ENCODE measurements at places on chromosomes 7 and 10.

GRCh38 chr7:30914596-30914995 lies 2.9 kb downstream of the AQP1 start:
- no peak for DNase-seq

DNA sequence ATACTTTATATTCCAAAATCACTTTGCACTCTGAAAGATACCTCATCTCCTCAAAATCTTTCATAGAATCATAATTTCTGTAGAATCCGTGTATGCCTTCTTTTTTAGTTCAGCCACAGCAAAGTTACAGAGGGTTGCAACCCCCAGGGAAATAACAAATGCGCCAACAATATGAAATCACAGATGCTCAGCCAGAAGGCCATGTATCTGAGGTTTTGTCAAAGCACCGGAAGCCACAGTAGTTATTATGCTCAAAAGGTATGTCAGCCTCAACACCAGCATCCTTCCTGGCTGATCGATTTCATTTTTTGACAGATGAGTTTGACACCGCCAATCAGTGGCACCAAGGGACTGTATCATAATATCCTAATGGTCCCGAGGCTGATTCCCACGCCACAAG lies 204.1 kb downstream of the KCNMA1 start:
- no peak for DNase-seq

GRCh38 chr10:31343009-31343408 lies 24.0 kb downstream of the ZEB1 start:
- DNase-seq: no peak

DNA sequence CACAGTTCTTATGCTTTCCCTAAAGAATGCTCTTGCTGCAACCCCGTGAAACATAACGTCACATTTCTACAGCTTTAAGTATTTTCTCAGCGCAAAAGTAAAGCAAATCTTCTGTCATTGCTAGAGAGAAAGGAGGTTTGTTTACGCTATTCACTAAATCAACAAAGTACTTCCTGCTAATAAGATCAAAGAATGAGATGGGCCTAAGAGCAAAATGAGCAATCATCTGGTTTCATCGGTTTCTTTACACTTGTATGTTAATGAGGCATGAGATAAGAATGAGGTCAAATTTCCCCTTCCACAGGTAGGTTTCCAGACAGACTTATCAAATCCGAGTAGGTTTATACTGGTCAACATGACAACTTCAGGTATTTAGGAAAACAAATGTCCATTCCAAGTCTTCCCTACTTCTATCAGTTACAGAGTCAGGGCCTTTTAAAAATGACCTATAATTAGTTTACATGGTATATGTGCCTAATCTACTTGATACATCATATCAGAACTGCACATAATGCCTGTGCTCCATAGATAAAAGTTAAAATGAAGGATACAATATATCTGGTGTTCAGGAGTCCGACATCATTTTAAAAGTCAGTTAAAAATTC lies 8.4 kb downstream of the USP6NL start:
- no peak for DNase-seq

DNA sequence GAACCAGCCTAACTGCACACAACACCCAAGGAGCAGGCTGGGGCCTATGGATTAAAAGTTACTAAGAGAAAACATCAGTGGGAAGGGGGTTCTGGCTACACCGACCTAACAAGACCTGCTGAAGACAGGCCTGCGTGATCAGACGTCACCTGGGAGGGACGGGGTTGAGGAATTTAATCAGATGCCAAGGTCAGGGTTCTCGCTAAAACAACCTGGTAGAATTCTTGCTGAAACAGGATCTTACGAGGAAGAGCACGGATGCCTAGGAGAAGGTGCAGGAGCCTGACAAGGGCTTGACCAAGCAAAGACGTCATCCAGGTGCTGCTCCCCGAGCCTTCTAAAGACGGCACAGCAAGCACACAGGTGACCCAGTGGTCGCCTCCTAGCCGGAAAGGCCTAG lies 1.6 kb downstream of the IDI2 start:
- DNase-seq: no peak

- DNase-seq: no peak
Measured at GRCh38 chr10:119328223-119328622, 120.9 kb downstream of the GRK5 start.

DNA sequence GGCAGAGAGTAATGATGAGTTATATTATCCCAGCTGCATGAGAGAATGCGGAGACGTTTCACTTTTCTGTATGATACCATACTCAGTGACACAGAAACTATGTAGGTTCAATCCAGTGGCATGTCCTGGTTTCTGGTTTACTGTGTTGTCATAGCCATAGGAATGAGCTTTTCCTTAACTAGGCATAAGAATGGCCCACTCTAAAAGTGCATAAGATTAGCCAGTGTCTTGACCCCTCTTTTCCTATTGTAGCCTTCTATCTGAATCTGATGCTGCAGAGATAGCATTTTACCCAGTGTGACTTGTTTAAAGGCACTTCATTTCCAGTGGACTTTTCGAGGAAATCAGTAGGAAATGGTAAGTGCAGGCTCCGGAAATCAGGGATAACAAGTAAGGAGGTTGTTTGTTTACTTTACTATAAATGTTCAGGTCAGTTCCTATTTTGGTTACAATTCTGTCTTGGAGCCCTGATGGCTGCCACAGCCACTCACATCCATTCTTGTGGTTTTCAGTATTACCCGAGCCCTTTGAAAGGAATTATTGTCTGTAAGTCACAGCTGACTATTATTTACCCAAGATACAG lies 70.5 kb downstream of the SEMA3A start:
- DNase-seq: no peak

DNA sequence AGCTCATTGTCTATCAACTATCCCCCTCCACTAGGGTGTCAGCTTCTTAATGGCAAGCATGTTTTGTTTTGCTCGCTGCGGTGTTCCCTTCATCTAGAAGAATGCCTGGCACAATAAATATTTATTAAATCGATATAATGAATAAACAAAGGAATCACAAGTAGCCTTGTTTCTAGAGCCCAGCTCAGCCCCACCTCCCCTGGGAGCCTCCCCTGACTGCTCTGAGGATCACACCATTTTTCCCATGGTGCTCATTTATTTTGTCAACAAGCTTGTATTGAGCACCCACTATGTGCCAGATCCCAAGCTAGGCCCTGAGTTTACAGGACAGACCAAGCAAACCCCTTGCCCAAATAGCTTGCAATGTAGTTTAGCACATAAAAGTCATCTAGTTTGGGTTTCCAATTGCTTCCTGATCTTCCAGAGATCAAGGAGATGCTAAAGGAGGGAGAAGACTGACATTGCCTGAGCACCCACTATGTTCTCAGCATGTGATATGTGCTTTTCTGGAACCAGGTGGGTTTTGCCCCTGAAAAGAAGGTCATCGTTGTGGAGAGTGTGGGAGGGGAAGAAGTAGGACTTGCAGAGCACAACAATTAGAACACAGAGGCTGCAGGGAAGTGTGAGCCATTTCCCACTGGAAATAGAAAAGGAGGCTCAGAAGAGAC lies 42.3 kb upstream of the GPAM start:
- DNase-seq: no peak

- DNase-seq: no peak
Measured at GRCh38 chr7:22114440-22114981, 168.8 kb upstream of the CDCA7L start.

- DNase-seq: no peak
Measured at GRCh38 chr10:34689053-34689452, 126.0 kb downstream of the PARD3 start.

DNA sequence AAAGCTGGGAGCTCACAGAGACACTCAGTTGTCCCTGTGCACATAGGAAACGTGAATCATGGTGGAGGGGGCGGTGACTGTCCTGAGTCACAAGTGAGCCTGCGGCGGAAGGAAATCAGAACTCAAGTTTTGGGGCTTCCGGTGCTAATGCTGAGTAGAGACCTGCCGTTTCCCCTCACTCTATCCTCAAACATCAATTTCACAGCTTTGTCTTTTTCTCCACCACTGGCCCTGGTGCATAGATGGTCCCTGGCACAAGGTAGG lies 21.9 kb downstream of the ADCYAP1R1 start:
- DNase-seq: no peak

GRCh38 chr10:36476399-36476798 lies 649.0 kb upstream of the ANKRD30A start:
- no peak for DNase-seq

- no peak for DNase-seq
Measured at GRCh38 chr7:18421297-18422002, 74.1 kb upstream of the HDAC9 start.

DNA sequence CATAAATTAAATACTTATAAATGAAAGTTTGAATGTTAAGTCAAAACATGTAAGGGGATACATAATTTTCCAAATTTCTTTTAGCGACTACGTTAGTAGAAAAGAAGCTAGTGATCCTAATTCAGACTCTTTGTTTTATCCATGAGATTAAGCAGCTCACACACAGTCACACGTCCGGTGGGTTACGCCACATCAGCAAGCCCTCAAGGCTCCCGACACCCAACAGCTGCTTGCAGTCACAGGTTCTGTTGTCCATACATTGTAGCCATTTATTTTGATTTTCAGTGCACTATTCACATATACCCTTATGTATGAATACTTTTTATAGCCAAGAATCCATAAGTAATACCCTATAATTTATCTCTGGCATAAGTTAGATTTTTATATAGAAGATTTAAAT lies 39.5 kb downstream of the XRCC2 start:
- DNase-seq: no peak

- no peak for DNase-seq
Measured at GRCh38 chr7:42338916-42339540, 102.0 kb upstream of the GLI3 start.

DNA sequence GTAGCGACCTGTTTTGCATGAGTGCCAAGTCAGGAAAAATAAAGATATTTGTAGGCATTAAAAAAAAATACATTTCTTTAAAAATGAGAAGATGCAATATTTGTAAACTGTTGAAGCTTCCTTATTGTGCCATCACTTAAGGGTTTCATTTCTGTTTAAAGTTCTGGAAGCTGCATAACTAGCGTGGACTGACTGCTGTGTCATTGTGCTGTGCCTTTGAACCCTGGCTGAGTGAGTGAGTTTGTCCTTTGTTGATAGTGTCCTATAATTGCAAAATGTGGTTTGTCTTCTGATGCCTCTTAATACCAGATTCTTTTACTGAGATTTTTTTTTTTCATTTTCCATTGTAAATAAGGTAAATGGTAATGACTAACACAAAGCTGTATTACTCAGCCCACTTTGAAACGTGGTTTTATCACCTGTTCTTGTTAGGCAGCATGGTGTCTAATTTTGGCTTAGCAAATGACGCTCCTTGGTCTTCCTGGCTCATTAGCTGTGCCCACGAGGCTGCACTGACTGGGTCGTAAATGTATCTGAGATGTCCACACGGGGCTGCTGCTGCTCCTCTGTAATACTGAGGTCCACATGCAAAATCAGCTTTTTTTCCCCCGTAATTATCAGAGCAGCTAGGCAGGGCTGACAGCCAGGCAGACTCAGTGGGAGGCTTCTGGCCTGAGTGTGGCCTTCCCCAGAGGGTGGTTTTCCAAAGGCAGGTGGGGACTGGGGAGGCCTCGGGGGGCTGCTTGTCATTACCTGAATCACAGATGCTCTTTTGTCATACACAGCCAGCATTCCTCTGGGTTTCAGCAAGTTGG lies 14.8 kb downstream of the ZSCAN25 start:
- DNase-seq: no peak

DNA sequence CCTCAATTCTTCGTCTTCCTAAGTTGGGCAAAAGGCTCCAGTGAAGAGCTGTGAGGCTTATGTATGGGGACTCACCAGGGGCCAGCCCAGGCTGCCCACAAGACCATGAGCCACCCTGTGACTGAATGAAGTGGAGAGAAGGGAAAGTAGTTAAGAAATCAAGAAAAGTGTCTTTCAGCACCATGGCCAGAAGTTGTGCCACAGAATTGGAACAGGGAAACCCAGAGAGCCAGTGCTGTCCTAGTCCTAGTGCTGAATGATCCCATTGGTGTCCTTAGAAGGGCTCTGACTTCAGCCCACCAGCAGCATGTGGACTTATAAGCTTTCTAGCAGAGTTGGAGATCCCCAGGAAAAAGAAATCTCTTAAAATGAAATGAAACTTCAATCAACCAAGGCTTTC lies 37.0 kb upstream of the CCSER2 start:
- no peak for DNase-seq

DNA sequence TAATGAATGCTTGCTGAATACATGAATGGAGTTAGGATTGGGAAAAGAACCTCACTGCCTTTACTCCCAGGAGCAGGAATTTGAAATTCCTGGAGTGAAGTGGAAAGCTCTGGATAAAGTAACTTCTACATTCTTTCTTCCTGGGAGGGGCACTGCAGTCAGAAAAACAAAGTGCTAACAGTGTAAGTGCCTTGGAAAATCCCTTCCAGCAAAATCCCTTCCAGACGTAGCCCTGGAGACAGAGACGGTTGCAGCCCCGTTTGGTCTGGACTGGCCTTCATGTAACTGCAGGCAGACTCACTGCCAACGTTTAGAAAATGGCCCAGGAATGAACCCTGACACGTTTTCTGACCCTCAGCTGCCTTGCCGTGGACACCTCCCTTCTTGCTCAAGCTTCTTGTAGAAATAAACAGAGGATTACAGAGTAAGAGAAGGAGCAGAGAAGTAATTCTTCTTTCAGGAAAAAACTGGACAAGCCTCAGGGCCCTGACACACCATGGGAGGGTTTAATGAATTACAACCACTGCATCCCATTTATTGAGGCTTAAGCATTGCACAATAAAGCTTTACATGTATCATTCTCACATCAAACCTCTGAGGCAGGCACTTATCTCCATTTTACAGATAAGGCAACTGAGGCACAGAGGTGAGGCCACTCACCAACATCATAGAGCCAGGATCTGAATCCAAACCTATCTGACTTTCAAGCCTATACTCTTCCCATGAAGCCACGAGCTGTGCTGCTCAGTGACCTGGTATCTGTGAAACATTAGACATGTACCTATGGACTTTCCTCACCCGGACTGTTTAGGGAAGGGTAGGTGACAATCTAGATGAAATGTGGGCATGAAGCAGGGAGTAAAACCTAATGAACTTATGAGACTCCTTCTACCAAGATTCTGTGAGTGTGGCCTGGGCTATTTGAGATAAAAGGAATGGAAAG lies 7.8 kb downstream of the ITPRIP start:
- DNase-seq: no peak

DNA sequence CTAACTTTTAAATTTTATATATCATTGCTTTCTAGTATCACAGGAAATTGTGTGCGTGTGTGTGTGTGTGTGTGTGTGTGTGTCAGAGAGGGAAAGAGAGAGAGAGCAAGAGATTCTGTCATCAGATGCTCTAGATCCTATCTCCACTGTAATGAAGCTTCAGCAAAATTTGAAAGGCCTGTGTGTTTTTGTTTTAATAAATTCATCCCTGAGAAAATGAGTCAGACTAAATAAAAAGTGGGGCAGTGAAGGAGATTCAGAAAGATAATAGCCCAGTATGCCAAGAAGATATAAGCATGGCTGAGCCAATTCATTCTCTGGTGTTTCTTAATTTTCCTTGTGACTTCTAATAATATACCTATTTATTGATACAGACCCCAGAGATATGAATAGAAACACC lies 184.2 kb upstream of the TMEM196 start:
- DNase-seq: no peak

DNA sequence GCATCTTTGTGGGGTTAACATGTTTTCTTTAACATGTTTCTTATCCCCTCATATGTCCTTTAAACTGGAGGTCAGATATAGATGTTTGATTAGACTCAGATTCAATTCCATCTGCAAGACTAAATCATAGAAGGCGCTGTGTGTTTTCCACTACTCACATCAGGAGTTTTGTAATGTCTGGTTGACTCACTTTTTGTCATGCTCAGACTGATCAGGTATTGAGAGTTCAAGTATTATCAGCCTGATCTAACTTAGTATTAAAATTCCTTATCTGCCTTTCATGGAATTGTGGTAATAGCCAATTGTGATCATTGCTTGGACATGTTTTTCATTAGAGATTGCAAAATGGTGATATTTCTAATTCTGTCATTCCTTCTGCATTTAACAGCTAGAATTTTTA lies 30.2 kb downstream of the ENTPD7 start:
- DNase-seq: no peak

GRCh38 chr10:14550471-14550981 lies 219.8 kb upstream of the FRMD4A start:
- DNase-seq: no peak

Data from activated T-helper 1 cell treated with anti-CD3 and anti-CD28 coated beads, Interleukin-2, amount 50 U/mL, for 16 hours (primary cell).